GM23338 (cell line): ENCODE measurements at places on chromosomes 5 and 9.

DNA sequence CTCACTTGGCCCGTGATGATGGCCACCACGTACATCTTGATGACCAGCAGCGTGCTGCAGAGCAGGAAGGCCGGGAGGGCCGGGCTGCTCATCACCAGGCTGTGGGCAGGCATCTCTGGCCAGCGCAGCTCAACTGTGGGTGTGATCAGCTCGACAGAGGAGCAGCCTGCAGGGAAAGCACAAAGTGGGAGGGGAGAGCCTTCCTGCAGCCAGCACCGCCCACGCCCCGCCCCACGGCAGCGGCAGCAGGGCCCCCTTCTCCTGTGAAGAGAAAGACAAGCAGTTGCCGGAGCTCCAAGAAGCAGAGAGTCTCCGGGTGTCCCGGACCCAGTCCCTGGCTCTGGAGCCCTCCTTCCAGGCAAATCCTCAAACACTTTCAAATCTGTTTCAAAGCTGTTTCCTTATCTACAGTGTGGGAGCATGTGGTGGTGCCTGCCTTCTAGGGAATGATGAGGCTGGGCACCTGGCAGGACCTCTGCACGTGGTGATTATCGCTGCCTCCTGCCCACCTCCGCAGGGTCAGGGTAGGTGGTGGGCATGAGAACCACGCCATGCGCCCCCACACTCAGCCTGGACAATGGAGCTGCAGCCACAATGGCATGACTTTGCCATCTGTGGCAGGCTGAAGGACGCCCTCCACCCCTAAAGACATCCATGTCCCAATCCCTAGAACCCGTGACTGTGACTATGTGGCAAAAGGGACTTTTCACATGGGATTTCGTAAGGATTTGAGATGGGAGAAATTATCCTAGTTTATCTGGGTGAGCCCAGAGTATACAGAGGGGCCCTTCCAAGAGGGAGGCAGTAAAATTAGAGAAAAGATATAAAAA is at the start of gene PTGES:
Gene PTGES (minus strand): TSS at position 143 of the 830 bp plus-strand sequence. CDS start 30 bp downstream, at position 113.
- peak; percentile 61 for DNase-seq
- no peak within 1 kb of the TSS for H3K27ac ChIP-seq
- peak within 1 kb of the TSS; percentile 26; the same call in 1 of the 2 replicates for H3K4me3 ChIP-seq
- H3K36me3 ChIP-seq = no peaks in the 10 kb centered on the region
- no peaks in the 10 kb centered on the region for H3K27me3 ChIP-seq

GRCh38 chr9:136341042-136341655 is 13.8 kb downstream of the GPSM1 start:
- H3K27me3 ChIP-seq = no peaks in the 10 kb centered on the region
- DNase-seq = no peak
- no peak overlapping the region for H3K4me3 ChIP-seq

DNA sequence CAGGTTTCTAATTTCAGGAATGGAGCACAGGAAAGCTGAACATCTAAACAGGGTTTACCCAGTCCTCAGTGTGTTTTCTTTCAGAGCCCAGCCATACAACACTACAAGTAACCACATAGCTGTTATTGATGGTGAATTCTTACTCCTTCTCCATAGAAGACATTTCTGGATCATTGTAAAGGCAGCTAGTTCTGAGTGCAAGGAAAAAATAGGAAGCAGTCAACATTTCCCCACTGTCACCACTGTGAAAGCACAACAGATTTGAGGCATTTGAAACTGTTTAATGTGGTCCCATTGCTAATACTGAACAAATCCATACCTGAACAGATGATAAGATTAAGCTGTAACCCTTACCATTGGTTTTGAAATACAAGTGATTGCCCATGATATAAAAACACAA is 145.0 kb upstream of the PCA3 start:
- H3K27ac ChIP-seq = no peak overlapping the region
- no peaks in the 10 kb centered on the region for H3K36me3 ChIP-seq
- no peaks in the 10 kb centered on the region for H3K27me3 ChIP-seq
- no peak overlapping the region for H3K4me3 ChIP-seq
- no peaks in the 10 kb centered on the region for H3K4me1 ChIP-seq

GRCh38 chr5:135810188-135810943 is 24.1 kb upstream of the SLC25A48 start:
- H3K27ac ChIP-seq = no peak overlapping the region
- no peak overlapping the region for H3K4me3 ChIP-seq
- no peaks in the 10 kb centered on the region for H3K36me3 ChIP-seq
- DNase-seq = no peak
- H3K4me1 ChIP-seq = no peaks in the 10 kb centered on the region

DNA sequence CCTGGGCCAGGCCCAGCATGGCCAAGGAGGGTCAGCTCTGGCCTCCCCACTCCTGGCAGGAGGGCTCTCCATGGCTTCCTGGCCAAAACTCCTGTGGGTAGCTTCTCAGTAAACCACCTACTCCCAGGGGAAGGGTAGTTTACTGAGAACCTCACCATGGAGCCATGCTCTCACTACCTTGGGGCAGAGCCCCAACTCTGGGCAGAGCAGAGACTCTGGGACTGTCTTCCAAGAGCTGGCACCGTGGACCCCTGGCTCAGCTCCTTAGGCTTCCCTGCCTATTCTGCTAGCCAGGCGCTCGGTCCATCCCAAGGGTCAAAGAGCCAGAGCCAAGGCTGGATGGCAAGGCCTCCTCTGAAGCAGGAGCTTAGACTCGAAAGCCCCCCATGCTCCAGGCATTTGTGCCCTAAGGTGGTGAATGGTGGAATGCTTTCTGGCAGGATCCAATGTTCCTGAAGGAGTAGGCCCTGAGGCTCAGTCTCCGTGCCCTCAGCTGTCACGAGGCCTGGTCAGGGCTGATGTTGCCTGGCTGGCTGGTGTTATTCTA is 19.6 kb downstream of the TCF7 start:
- peaks cover 16% of the 10 kb centered on the region; the same call in 1 of the 2 replicates for H3K4me1 ChIP-seq
- no peak overlapping the region for H3K27ac ChIP-seq
- H3K4me3 ChIP-seq = no peak overlapping the region
- H3K27me3 ChIP-seq = no peaks in the 10 kb centered on the region
- no peaks in the 10 kb centered on the region for H3K36me3 ChIP-seq
- DNase-seq = no peak

DNA sequence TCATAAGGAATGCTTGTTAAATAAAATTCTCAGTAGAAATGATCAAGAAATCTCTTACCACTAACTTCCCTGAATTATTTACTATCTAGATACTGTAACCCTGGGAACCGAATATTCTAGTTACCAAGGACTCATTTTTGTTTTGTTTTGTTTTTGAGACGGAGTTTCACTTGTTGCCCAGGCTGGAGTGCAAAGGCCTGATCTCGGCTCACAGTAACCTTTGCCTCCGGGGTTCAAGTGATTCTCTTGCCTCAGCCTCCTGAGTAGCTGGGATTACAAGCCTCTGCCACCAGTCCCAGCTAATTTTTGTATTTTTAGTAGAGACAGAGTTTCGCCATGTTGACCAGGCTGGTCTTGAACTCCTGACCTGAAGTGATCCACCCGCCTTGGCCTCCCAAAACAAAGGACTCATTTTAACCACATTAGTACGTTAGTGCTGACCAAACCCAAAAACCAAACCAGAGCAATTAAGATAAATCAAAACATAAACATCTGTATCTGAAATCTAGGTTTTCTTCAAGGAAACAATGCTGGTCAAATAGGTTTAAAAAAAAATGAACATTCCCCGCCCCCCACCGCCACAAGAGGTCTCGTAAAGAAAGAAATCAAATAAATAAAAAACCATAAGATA is 3.7 kb downstream of the TXN start:
- H3K4me3 ChIP-seq = no peak overlapping the region
- H3K36me3 ChIP-seq = peaks cover 16% of the 10 kb centered on the region
- peak; percentile 7 for DNase-seq

- H3K27me3 ChIP-seq = no peaks in the 10 kb centered on the region
- peaks cover 4% of the 10 kb centered on the region; the same call in 1 of the 2 replicates for H3K36me3 ChIP-seq
- H3K27ac ChIP-seq = peak overlapping the region; percentile 93
- peak; percentile 55 for DNase-seq
- H3K4me1 ChIP-seq = peaks cover 53% of the 10 kb centered on the region
- peak overlapping the region; percentile 91 for H3K4me3 ChIP-seq
These were observed 659 bp downstream of the RAI14 start for GRCh38 chr5:34656700-34657273.

GRCh38 chr9:98323831-98324135 is 68.3 kb upstream of the TBC1D2 start:
- H3K4me3 ChIP-seq = no peak overlapping the region
- H3K27me3 ChIP-seq = no peaks in the 10 kb centered on the region
- H3K36me3 ChIP-seq = no peaks in the 10 kb centered on the region
